Naive thymus-derived CD8-positive, alpha-beta T cell (primary cell): ENCODE measurements at places on chromosomes 2 and 18. TPM values are rescaled to one million over a fixed set of nuclear protein-coding genes. Genes with fewer than 3 reads are reported as not detected.
A peak's percentile ranks its signal among the peaks of the same experiment; 100 is the strongest.

- peaks cover 2% of the 10 kb centered on the region for H3K4me1 ChIP-seq
- no peak overlapping the region for H3K4me3 ChIP-seq
- H3K27ac ChIP-seq, result no peak overlapping the region
- DNase-seq, result no peak
Measured at GRCh38 chr2:160557903-160558302, 64.3 kb upstream of the RBMS1 start.

Gene PDE11A
- not detected for polyA plus RNA-seq

Gene TNFAIP6
- polyA plus RNA-seq, result not detected

DNA sequence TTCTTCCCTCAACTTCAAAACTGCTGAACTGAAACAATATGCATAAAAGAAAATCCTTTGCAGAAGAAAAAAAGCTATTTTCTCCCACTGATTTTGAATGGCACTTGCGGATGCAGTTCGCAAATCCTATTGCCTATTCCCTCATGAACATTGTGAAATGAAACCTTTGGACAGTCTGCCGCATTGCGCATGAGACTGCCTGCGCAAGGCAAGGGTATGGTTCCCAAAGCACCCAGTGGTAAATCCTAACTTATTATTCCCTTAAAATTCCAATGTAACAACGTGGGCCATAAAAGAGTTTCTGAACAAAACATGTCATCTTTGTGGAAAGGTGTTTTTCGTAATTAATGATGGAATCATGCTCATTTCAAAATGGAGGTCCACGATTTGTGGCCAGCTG is 8.4 kb downstream of the HOXD8 start:
- H3K4me1 ChIP-seq, result peaks cover 36% of the 10 kb centered on the region
- no peak for DNase-seq
- H3K36me3 ChIP-seq, result peaks cover 17% of the 10 kb centered on the region
- no peak overlapping the region for H3K27ac ChIP-seq
- no peak overlapping the region for H3K4me3 ChIP-seq

Gene PROC
- not detected for polyA plus RNA-seq

- peak overlapping the region; percentile 27 for H3K27ac ChIP-seq
- peaks cover 53% of the 10 kb centered on the region for H3K4me1 ChIP-seq
- DNase-seq, result no peak
- H3K4me3 ChIP-seq, result no peak overlapping the region
Measured at GRCh38 chr2:119810049-119810630, 50.4 kb downstream of the PTPN4 start.

Gene ERBB4
- not detected for polyA plus RNA-seq

- no peaks in the 10 kb centered on the region for H3K36me3 ChIP-seq
- no peak for DNase-seq
- H3K27me3 ChIP-seq, result peaks cover 9% of the 10 kb centered on the region
- H3K27ac ChIP-seq, result no peak overlapping the region
Measured at GRCh38 chr18:25771796-25772195, 318.6 kb downstream of the SS18 start.

GRCh38 chr18:27735117-27735516 is 441.8 kb downstream of the CDH2 start:
- H3K27me3 ChIP-seq, result no peaks in the 10 kb centered on the region
- no peaks in the 10 kb centered on the region for H3K4me1 ChIP-seq
- H3K36me3 ChIP-seq, result no peaks in the 10 kb centered on the region
- H3K4me3 ChIP-seq, result no peak overlapping the region
- no peak for DNase-seq
- H3K27ac ChIP-seq, result no peak overlapping the region

- DNase-seq, result no peak
- peaks cover under 1% of the 10 kb centered on the region for H3K27me3 ChIP-seq
- H3K27ac ChIP-seq, result no peak overlapping the region
- H3K4me3 ChIP-seq, result no peak overlapping the region
- H3K4me1 ChIP-seq, result peaks cover 8% of the 10 kb centered on the region
Measured at GRCh38 chr18:34857320-34857719, 147.2 kb downstream of the DTNA start.

Gene TRIM43
- not detected for polyA plus RNA-seq

Gene SPEG
- 3.0 TPM for polyA plus RNA-seq

- DNase-seq, result no peak
- H3K4me3 ChIP-seq, result no peak overlapping the region
- peaks cover 4% of the 10 kb centered on the region for H3K36me3 ChIP-seq
- H3K27ac ChIP-seq, result no peak overlapping the region
- H3K4me1 ChIP-seq, result no peaks in the 10 kb centered on the region
Measured at GRCh38 chr18:59560556-59560955, 136.7 kb downstream of the CCBE1 start.

DNA sequence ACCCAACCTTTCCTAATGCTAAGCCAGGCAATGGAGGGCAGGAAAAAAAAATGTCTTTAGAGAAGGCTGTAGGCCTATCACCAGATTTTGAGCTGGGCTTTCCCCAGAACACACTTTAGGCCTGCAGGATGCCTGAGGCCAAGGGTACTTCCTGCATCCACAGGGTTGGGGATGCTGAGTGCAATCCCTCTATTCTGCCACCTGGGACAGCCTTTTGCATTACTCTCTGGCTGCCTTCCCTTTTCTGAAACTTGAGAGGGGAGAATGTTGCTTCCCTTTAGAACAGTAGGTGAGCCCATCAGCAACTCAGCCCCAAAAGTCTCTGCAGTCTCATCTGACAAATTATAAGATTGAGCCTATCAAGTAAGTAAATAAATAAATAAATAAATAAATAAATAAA is 195.2 kb downstream of the SLC8A1 start:
- H3K27ac ChIP-seq, result no peak overlapping the region
- no peak overlapping the region for H3K4me3 ChIP-seq
- no peaks in the 10 kb centered on the region for H3K36me3 ChIP-seq
- no peak for DNase-seq

GRCh38 chr2:35714883-35715282 is 640.7 kb upstream of the CRIM1 start:
- H3K4me1 ChIP-seq, result no peaks in the 10 kb centered on the region
- DNase-seq, result no peak
- no peaks in the 10 kb centered on the region for H3K36me3 ChIP-seq

GRCh38 chr2:84900971-84901370 is 4.5 kb upstream of the TMSB10 start:
- no peaks in the 10 kb centered on the region for H3K36me3 ChIP-seq
- H3K4me3 ChIP-seq, result no peak overlapping the region
- H3K27me3 ChIP-seq, result no peaks in the 10 kb centered on the region
- peaks cover 79% of the 10 kb centered on the region for H3K4me1 ChIP-seq
- DNase-seq, result no peak
- peak overlapping the region; percentile 21 for H3K27ac ChIP-seq

GRCh38 chr2:33142810-33143209 is 196.1 kb downstream of the LTBP1 start:
- no peaks in the 10 kb centered on the region for H3K4me1 ChIP-seq
- no peak overlapping the region for H3K27ac ChIP-seq
- no peak overlapping the region for H3K4me3 ChIP-seq
- no peaks in the 10 kb centered on the region for H3K36me3 ChIP-seq

DNA sequence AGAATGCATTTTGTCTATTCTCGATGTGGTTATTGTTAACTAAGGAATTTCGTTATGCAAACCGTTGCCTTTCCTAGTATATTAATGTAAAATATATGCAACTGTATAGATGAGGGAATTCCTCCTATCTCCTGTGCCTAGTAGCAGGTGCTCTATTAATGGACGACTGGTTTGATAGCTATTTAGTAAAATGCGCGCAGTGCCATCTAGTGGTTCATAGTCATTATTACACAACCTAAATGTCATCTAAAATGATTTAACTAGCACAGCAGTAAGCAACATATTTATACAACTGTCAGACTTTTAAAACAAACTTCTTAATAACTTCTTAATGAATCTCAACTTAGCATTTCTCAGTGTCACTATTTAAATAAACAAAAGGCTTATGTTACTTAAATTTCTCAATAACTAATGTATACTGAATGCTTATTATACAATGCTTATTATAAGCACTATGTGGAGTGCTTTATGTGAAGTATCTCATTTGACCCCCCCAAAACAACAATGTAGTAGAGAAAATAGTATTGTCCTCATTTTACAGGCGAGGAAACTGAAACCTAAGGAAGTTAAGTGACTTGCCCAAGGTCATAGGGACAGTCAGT is 77.9 kb downstream of the DTNA start:
- peaks cover 7% of the 10 kb centered on the region for H3K4me1 ChIP-seq
- H3K36me3 ChIP-seq, result peaks cover 5% of the 10 kb centered on the region
- H3K27ac ChIP-seq, result no peak overlapping the region
- peak; percentile 40 for DNase-seq

Gene TMEM247
- not detected for polyA plus RNA-seq

DNA sequence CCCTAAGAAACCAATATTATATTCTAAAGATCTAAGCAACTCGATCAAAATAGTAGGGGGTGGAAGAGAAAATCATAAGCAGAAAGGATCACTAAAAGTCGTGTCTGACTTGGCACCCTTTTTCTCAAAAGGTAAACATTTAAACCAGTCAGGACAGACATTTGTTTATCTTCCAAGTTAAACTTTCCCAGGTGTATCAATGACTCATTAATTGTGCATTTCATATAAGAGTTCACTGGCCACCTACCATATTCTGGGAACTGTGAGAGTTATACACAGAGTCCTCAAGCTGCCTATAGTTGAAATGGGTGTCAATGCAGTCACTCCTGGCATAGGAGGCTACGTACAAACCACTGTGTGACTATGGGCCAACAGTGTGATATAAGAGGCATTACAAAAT is 4.8 kb upstream of the ACVR1 start:
- H3K27ac ChIP-seq, result no peak overlapping the region
- H3K27me3 ChIP-seq, result peaks cover 4% of the 10 kb centered on the region
- H3K36me3 ChIP-seq, result no peaks in the 10 kb centered on the region
- peaks cover 7% of the 10 kb centered on the region for H3K4me1 ChIP-seq
- H3K4me3 ChIP-seq, result no peak overlapping the region

Gene UGT1A5
- polyA plus RNA-seq, result not detected

DNA sequence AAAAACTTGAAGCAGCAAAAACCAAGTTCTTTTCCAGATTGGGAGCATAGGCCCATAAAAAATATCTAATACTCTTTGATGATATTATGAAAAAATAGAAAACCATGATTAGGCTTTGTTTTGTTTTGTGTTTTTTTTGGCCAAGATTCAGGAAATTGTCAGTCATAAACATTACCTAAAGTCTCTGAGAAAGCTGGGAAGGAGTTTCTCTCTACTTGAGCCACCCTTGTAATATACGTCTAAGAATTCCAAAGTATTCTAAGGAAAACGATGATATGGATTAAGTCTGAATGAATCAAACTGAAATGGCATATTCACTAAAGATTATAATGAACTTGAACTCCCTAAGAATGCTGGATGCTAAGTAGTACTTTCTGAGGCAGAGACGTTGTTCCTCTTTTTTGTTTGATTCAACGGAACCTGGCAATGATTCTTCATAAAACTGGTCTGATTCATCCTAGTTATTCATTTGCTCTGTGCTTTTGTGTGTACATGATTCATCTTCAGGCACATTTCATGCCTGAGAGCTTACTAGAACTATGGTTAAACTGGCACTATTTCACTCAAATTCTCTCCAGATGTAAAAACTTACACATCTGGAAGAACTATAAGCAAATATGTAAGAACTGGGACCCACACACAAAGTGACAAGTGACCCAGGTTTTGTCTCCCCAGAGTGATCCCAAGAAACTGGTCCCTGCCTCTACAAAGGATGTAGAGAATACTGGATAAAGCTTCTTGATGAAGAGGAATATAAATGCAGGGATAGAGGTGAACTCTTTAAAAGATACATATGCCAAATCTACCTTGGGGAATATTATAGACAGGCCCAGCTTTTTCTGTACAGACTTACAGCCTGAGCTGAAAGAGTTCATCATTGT is 159.7 kb downstream of the DOCK10 start:
- H3K4me1 ChIP-seq, result peaks cover 46% of the 10 kb centered on the region
- H3K4me3 ChIP-seq, result no peak overlapping the region
- H3K27ac ChIP-seq, result peak overlapping the region; percentile 80
- no peak for DNase-seq
- H3K27me3 ChIP-seq, result no peaks in the 10 kb centered on the region

GRCh38 chr2:106195456-106195855 is 1.4 kb upstream of the UXS1 start:
- H3K36me3 ChIP-seq, result peaks cover 8% of the 10 kb centered on the region
- no peaks in the 10 kb centered on the region for H3K27me3 ChIP-seq
- peak overlapping the region; percentile 97 for H3K4me3 ChIP-seq
- DNase-seq, result no peak
- H3K27ac ChIP-seq, result peak overlapping the region; percentile 56
- H3K4me1 ChIP-seq, result peaks cover 33% of the 10 kb centered on the region

DNA sequence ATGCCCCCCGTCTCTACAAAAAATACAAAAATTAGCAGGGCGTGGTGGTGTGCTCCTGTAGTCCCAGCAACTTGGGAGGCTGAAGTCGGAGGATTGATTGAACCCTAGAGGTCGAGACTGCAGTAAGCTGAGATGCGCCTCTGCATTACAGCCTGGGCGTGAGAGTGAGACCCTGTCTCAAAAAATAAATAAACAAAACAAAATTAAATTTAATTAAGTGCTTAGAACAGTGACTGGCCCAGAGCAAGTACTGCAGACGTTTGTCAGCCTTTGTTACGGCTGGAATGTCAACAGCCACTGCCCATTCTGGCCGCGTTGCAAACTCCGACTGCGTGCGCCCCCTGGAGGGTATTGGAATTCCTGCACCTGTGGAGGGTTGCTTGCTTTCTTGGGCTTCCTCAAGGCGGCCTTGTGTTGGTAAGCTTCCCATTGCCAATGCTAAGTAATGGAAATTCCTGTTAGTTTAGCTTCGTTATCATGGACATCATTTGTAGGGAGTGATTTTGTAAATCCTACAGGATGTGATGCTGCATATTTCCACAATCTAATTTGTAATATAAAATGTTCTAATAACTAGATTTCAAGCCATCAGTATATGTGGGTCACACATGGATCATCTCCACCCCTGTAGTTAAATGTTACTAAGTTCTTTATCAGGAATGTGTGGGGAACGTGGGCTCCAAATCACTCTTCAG is 15.9 kb upstream of the ATP6V1B1 start:
- H3K36me3 ChIP-seq, result no peaks in the 10 kb centered on the region
- peaks cover 11% of the 10 kb centered on the region for H3K27me3 ChIP-seq
- peaks cover 2% of the 10 kb centered on the region for H3K4me1 ChIP-seq

DNA sequence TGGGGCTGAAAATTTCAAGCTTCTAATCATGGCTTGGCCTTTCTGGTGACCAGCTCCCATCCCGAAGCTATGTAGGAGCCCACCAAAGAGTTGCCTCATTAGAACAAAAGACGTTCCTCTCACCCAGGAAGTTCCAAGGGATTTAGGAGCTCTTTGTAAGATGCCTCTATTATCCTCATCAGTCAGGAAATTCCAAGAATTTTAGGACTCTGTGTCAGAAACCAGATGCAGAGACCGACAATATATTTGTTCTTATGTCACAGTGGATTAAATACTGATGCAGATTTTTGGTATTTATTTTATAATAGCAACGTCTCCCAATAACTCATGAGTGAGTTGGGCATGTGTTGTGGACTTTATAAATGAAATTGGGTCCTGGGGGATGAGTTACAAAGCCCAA is 91.8 kb upstream of the SKOR2 start:
- no peak overlapping the region for H3K4me3 ChIP-seq
- no peaks in the 10 kb centered on the region for H3K27me3 ChIP-seq
- H3K4me1 ChIP-seq, result no peaks in the 10 kb centered on the region
- no peaks in the 10 kb centered on the region for H3K36me3 ChIP-seq
- no peak overlapping the region for H3K27ac ChIP-seq

Gene TDRD15
- polyA plus RNA-seq, result not detected

Gene ALK
- not detected for polyA plus RNA-seq

- H3K27me3 ChIP-seq, result no peaks in the 10 kb centered on the region
- no peaks in the 10 kb centered on the region for H3K4me1 ChIP-seq
- no peak overlapping the region for H3K27ac ChIP-seq
- no peak for DNase-seq
- H3K36me3 ChIP-seq, result no peaks in the 10 kb centered on the region
- no peak overlapping the region for H3K4me3 ChIP-seq
Measured at GRCh38 chr18:61272793-61273192, 60.4 kb upstream of the CDH20 start.

Gene AOX1
- not detected for polyA plus RNA-seq

Gene WNT10A
- polyA plus RNA-seq, result 0.53 TPM
